Bladder microvascular endothelial cell (primary cell): ENCODE measurements at places on chromosomes 6 and 20. TPM values are rescaled to one million over a fixed set of nuclear protein-coding genes. Genes with fewer than 3 reads are reported as not detected.

The ENPP5 gene
- not detected in 2 replicates for total RNA-seq

The GJA10 gene
- not detected in 2 replicates for total RNA-seq

The OR2H2 gene
- not detected in 2 replicates for total RNA-seq

The DEFB132 gene
- not detected in 2 replicates for total RNA-seq

The EPPIN gene
- total RNA-seq = not detected in 2 replicates

The ADGRF1 gene
- total RNA-seq = not detected in 2 replicates

The ATP5F1E gene
- total RNA-seq = 32.9 and 50.0 TPM in 2 replicates

The SEMG1 gene
- not detected in 2 replicates for total RNA-seq

The LTB gene
- 4.9 and 39.7 TPM in 2 replicates for total RNA-seq

The SLC22A16 gene
- not detected in 2 replicates for total RNA-seq

The HBS1L gene
- 72.0 and 130 TPM in 2 replicates for total RNA-seq

The BEND3 gene
- total RNA-seq = 1.1 and 3.0 TPM in 2 replicates

The GPX6 gene
- not detected in 2 replicates for total RNA-seq

The FRK gene
- under 0.01 and 0.06 TPM in 2 replicates for total RNA-seq

The COL21A1 gene
- total RNA-seq = 0.06 and 0.16 TPM in 2 replicates
